ENCODE measurements at places on chromosomes 16 and 17.

DNA sequence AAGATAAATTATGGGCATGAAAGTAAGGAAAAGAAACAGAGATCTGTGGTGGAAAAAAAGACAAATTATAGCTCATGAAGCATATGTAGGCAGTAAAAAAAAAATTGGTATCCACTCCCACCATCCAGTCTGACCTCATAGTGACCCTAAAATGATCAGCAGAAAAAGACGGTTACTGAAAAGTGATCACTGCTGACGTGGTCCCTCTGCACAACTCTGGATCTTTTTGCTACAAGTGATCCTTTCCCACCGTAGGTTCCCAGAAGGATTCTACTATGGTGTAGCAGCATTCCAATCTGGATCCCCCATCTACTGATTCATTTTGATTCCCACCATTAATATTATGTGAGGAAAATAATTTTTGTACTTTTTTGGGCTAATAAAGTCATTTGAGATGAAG lies 10.9 kb upstream of the CHST6 start:
- DNase-seq = no peak

DNA sequence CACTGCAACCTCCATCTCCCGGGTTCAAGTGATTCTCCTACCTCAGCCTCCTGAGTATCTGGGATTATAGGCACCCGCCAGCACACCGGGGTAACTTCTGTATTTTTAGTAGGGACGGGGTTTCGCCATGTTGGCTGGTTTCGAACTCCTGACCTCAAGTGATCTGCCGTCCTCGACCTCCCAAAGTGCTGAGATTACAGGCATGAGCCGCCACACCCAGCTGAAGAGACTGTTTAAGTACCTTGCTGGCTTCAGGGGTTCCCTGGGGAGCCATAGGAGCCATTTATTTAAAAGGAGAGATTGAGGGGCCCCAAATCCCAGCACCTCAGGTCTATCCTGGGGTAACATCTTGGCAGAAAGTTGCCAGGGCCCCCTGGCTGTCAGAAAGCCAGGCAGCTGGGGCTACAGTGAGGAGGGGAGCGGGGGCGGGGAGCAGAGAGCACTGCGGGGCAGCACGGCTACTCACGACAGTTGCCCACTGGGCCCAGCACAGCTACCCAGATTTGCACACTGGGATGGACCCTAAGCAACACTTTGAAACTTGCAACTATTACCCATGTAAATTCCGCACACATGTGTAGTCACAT lies 1.6 kb downstream of the SNAI3 start:
- DNase-seq = no peak

DNA sequence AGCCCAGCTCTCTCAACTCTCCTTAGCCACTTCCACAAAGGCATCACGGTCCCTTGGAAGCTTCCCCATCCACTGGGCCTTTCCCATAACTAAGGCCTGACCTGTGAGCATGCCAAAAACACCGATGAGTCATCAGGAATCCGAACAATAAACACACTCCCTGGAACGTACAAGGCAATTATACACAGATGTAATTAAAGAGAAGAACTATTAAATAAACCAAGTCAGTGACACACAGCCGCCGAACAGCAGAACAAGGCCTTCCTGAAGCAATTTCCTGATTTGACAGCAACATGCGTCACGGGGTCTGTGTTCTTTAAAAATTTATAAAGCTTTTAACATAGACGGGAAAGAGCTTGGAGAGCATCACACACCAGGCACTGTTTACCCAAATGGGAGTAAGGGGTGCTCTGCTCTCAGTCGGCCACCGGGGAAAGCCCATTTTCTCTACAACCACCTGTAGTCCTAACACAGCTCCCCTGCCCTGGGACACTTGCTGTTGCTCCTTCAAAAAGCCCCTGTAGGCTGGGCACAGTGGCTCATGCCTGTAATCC lies 29.4 kb downstream of the COG7 start:
- DNase-seq = no peak

GRCh38 chr16:14013145-14013570 lies 58.0 kb upstream of the MRTFB start:
- no peak for DNase-seq

- DNase-seq = no peak
These were observed 75.8 kb downstream of the WNT3 start for GRCh38 chr17:46742565-46743270.

GRCh38 chr16:85234310-85235204 lies 122.3 kb upstream of the CIBAR2 start:
- DNase-seq = no peak

GRCh38 chr16:66295761-66296546 lies 70.5 kb upstream of the CDH5 start:
- DNase-seq = no peak

- no peak for DNase-seq
These were observed 7.8 kb upstream of the CCL15 start for GRCh38 chr17:36008998-36009665.

DNA sequence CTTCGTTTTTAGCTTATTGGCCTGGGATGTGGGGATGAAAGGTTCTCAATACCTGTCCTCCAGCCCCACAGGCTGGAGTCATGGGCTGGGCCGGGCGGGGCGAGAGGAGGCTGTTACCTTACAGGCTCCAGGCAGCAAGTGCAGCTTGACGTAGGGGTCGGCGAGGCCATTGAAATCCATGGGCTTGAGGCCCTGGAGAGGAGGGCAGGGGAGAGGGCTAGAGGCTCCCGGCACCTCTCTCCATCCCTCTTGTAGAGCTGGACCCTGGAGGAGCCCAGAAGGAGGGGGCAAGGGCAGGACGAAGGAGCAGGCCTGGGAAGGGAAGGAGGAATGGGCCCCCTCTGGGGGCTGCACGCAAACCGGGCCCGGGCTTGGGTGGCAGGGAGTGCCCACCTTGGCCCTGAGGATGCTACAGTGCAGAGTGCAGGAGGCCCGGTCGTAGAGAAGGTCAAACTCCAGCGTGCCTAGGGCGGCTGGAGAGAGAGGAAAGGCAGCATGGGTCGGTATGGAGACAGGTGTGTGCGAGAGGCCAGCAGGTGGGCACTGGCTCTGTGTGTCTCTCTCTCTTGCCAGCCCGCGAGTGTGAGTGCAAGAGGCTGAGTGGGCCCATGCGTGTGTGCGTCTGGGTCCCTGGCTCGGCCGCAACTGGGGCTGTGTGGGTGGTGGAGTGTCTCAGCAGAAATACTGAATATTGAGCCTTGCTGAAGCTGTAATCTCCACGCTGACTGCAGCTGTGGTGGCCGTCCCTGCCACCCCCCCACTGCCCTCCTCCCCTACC lies 1.6 kb downstream of the DOC2A start:
- no peak for DNase-seq

- DNase-seq = no peak
These were observed 477.7 kb downstream of the HS3ST4 start for GRCh38 chr16:26169473-26169872.

- DNase-seq = no peak
These were observed 127.1 kb downstream of the CDH13 start for GRCh38 chr16:82753821-82754220.

DNA sequence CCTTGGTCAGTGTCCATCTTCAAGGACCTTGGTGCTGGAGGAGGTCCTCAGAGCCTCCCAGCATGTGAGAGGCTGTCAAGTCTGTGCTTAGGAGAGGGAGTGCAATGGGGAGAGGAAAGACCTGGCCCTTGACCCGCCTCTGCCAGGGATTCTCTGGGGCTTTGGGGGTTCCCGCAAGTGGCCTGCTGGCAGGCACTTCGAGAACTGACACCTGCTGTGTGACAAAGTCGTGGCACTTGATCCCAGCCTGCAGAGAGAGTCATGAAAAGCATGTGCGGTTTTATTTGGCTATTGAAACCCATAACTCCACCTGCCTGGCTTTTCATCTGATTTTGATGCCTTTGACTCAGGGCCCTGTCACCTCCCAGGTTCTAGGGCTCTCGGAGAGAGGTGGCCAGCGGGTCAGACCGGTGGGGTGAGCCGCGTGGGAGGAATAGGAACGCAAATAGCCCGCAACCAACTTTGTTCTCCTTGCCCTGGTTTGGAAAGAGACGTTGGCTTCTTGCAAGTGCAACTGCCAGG lies 42.8 kb upstream of the GSE1 start:
- DNase-seq = peak; percentile 35

DNA sequence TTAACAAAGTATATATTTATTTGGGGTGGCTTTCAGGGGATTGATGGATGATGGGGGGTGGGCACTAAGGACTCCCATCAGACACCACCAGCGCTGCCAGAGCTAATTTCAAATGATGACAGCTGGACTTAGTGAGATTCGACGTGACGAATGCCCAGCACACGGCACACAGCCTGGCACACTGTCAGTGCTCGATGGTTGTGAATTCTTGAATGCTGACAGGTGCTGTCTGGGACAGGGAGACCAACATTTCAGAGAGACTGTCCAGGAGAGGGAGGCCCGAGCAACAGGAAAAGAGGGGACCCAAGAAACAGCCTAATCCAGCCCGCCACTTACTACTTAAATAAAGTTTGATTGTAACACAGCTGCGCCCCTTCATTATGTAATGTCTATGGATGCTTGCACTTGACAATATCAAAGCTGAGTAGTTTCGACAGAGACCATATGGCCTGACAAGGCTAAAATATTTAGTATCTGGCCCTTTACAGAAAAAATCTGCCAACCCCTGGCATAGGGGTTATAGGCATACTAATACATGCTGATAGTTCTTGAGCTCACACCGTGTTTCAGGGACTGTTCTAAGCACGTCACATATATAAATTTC lies 6.2 kb upstream of the MPRIP start:
- DNase-seq = no peak

DNA sequence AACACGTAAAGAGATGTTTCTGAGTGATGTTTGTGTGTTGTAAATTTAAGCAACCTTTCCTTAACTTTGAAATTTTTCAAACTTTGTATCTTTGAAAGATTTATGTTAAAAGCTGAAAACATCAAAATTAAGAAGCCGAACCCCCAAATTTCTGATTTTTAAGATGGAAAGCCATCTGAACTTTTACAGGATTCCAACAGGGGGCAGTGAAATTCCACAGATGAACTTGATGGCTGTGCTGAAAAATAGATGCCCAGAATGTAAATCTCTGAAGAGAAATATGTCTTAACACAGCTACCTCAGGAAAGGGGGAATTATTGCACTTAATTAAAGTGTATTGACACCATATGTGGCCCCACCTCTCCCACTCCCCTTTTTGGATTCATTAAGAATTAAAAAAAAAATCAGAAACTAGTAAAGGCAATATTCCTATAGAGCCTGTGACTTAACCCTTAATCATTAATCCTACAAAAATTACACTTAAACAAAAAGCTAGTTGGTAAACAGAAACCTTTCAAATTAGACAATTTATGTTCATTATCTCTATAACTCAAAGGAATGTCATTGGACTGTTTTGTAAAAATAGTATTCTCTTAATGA lies 597.9 kb downstream of the KCNJ2 start:
- DNase-seq = no peak

- no peak for DNase-seq
These were observed 578 bp downstream of the MYCBPAP start for GRCh38 chr17:50508573-50509460.

GRCh38 chr16:56424791-56425438 lies 430 bp downstream of the AMFR start:
- DNase-seq = peak; percentile 38

DNA sequence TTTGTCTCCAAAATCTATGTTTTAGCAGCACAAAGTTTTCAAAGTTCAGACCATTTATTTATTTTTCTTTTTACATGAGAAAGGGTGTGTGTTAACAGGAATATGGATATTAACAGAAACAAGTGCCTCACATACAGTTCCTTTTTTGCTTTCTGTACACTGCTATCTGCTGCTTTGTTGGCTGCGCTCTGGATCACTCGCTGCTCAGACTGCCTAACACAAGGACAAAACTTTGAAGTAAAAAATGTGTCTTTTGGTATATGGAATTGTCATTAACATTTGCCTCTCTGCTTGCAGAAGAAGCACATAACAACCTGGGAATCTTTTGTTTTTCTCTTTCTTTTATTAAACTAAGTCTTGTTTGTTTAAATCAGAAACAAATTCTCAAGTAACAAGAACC lies 262.8 kb downstream of the ZFHX3 start:
- DNase-seq = no peak

DNA sequence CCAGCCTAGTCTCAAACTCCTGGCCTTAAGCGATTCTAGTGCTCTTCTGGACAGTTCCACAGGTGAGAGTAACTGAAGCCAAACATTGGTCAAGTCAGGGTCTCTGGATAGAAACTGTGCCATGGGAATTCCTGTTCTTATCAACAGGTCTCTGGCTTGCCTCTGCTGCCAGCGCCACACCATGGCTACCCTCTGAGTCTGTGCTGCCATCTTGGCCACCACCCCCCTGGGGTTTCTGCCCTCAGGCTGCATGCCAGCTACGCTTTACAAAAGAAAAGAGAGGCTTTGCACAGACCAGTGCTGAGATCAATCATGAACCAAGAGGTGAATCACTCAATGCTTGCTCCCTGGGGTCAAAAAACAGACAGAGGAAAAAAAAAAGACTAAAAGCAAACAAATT lies 24.4 kb upstream of the CREBBP start:
- no peak for DNase-seq

DNA sequence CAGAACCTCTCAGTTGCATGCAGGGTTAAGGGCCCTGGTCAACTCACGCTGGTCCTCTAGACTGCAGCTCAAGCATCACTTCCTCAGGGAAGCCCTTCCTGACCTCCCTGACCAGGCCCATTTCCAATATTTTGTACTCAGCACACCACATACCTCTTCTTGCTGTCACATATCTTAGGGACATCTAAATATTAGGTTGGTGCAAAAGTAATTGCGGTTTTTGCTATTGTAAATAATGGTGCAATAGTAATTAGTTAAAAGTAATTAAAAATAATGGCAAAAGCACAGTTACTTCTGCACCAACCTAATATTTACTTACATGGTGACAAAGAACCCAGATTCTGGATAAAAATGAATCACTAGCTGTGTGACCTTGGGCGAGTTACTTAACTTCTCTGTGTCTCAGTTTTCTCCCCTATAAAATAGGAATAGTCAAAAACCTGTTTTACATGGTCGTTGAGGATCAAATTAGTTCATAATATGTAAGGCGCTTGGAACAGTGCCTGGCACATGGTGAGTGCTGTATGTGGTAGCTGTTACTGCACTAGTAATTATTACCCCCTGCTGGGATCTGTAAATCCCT lies 177.4 kb downstream of the PRKCB start:
- DNase-seq = no peak

DNA sequence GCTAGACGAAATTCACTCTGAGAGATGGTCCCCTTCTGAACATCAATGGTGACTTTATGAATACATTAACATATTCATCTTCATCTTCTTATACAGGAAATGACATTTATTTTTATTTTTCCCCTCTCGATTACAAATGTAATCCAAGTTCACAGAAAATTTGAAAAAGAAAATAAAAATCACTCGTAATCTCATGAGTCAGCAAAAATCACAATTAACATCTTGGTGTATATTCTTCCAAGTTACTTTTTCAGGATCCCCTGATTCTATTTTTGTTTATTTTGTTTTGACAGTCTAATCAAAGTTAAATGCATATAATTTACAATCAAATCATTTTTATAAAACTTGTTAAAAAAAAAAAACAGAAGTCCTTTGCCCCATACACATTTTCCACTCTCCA lies 27.6 kb downstream of the C16orf87 start:
- no peak for DNase-seq

- DNase-seq = no peak
These were observed 47.4 kb downstream of the PKD1L3 start for GRCh38 chr16:71952825-71953224.

Data from CD4-positive, alpha-beta T cell treated with Interleukin-10 for 1 hour (primary cell).